Activated CD8-positive, alpha-beta memory T cell treated with anti-CD3 and anti-CD28 coated beads for 1 hour (primary cell): ENCODE measurements at places on chromosomes 16 and 17.

DNA sequence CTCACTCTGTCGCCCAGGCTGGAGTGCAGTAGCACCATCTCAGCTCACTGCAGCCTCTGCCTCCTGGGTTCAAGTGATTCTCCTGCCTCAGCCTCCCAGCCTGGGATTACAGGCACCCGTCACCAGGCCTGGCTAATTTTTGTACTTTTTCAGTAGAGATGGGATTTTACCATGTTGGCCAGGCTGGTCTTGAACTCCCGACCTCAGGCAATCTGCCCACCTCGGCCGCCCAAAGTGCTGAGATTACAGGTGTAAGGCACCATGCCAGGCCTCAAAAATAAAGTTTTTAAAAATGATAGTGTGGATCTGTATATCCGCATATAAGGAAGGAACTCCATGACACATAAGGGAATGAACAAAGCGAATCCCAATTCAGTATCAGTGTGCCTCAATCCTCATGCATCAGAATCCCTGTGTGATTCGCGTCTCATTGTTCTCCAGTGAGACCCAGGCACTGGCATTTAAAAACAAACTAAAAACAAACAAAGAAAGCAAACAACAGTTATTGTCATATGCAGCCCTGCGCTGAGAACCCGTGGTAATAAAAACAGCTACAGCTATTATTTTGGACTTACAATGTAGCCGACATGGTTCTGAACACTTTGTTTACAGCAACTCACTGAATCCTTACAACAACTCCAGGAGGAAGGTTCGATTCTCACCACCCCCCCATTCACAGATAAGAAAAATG lies 54.1 kb upstream of the CREBBP start:
- no peak for DNase-seq

DNA sequence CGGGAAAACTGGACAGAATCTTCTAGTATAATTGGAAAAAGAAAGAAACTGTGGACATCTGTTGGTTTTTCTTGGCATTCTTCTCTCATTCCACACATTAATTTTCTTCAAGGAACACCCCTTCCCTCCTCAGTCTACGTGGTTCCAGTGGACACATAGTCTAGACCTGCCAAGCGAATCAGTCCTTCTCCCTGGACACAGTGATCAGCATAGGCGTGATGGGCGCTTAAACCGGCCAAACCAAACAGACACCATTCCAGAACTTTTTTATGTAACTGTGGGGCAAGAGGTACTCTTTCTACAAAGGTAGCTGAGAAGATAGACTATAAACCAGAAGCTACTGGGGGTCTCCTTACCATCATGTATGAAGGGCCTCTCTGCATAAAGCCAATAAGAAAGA lies 121.8 kb upstream of the COX10 start:
- DNase-seq = no peak

- DNase-seq = no peak
These were observed 34.4 kb downstream of the HNF1B start for GRCh38 chr17:37710344-37710886.

GRCh38 chr17:62701706-62702085 lies 74.2 kb downstream of the MRC2 start:
- DNase-seq = no peak

DNA sequence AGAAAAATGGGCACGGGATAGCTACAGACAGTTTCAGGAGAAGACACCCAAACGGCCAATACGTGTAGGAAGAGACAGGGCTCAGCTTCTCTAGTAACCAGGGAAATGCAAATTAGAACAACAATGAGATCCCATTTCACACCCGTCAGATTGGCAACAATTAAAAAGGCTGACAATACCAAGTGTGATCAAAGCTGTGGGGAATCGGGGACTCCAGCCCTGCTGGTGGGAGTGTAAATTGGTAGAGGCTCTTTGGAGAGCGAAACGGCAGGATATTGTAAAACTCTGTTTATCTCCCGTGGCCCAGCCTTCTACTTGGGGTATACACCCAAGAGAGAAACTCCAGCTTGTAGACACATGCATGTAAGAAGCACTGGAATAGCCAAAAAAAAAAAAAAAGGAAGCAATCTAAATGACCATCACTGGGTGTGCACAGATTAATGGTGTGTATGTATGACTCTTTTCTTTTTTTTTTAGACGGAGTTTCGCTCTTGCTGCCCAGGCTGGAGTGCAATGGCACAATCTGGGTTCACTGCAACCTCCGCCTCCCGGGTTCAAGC lies 27.5 kb downstream of the MYBBP1A start:
- DNase-seq = no peak

DNA sequence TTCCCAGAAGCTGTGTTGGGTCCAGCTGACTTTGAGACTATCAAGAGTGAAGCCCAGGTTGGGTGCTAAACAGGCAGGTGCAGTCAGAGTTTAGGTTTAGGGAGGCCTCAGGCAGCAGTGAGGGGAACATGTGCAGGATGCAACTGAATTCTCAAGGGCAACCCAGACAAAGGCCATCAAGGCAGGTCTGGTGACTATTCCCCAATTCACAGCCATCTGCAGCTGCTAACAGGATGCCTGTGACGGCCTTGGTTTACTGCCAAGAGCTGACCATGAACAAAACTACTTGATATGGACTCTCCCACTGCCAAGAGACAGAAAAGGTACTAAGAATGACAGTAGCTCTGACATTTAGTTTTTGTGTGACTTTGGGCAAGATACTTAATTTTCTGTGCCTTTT lies 45.2 kb upstream of the BCAR1 start:
- DNase-seq = no peak

- no peak for DNase-seq
These were observed 673 bp upstream of the CHD9 start for GRCh38 chr16:53053967-53054669.

GRCh38 chr17:41734139-41734948 lies at the start of gene HAP1:
Gene HAP1 (minus strand): TSS chr17:41734643. CDS start chr17:41734634, 9 bp downstream.
- DNase-seq = no peak

GRCh38 chr17:27323538-27324215 lies 29.8 kb downstream of the WSB1 start:
- DNase-seq = no peak

- no peak for DNase-seq
These were observed 26.1 kb downstream of the OR1D5 start for GRCh38 chr17:3037259-3037658.

GRCh38 chr16:75770051-75770450 lies 43.8 kb upstream of the CPHXL start:
- DNase-seq = no peak

DNA sequence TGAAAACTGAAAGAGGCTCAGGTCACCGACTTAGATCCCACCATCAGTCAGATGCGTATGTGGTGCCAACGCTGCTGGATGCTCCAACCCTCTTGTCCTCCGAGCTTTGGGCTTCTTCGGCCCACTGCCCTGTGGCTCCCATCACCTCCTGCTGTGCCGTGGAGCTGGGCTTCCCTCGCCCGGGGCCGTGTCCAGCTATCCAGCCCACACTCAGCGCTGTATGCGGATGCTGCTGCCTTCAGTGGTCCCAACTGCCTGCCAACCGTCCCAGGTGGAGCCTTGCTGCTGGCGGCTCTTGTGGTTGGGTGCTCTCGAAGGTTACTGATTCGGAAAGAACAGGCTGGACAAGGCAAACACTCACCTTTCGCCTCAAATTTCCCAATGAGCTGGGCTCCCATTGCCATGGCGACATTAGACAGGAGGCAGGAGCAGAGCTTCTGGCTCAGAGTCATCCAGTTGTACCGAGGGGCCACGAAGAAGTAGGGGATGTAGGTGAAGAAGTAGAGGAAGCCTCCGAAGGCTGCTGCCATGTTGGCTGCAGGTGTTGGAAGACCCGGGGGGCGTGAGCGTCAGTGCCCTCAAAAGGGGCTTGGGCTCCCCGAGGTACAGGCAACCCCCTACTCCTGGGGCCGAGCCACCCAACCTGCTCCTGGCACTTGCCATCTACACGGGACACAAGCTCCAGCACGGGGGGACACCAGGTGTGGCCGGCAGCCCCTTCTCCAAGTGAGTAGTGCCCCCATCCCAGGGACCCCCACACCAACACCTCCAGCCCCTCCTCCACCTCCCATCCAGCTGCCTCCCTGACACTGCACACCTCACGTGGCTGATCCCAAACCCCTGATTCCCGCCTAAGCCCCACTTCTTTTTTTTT lies 32.2 kb downstream of the ABCA3 start:
- DNase-seq = no peak

DNA sequence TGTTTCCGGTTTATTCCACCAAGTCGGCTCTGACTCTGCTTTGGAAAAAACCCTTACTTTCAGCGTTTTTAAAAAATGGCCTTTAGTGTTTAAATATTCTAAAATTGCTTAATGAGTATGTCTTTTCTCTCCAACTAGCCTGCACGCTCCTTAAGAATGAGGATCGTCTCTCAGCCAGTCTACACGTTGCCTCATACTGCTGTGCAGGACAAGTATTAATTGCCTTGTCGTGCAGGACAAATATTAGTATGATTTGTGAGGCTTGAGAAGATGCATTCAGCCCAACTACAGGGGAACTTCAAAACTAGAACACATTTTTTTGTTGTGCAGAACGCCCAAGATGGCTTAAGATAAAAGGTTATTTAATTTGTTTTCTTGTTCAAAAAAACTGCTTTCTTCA lies 61.2 kb downstream of the MARCHF10 start:
- no peak for DNase-seq

DNA sequence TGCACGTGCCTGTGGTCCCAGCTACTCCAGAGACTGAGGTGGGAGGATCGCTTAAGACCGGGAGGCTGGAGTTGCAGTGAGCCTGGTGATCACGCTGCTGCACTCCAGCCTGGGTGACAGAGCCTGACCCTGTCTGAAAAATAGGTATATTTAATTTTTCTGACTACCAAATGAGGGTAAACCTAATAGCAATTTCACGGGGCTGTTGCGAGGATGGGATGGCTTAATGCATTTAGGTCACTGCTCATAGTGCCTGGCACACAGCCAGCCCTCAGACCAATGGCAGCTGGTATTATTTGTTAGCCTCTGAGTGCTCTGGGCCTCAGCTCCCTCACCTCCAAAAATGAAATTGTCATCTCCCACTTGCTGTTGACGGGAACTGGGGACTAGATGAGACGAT lies 5.9 kb upstream of the CDIP1 start:
- DNase-seq = no peak

GRCh38 chr17:69716556-69716955 lies 302.1 kb downstream of the MAP2K6 start:
- DNase-seq = no peak

GRCh38 chr17:50867363-50868139 lies 1.4 kb upstream of the TOB1 start:
- peak; percentile 50 for DNase-seq

GRCh38 chr16:30949650-30950515 lies 1.0 kb downstream of the ORAI3 start:
- no peak for DNase-seq

DNA sequence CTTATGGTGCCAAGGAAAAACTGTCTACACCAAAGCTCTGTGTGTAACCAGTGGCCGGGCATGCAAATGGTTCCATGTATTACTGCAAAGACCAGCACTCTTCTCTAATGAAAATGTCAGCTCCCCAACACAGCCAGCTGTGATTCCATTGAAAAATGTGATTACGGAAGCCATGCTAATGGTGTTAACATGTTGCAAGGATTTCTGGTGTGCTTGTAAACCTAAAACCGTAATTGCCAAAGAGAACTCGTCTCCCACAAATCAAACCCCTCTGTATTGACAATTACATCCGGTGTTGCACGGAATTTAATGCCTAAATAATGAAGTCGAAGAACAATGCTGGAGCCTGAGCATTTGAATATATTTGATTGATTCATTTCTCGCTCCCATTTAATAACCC lies 351.7 kb downstream of the NPIPA8 start:
- no peak for DNase-seq

GRCh38 chr17:79814127-79814973 lies 17.5 kb upstream of the CBX8 start:
- DNase-seq = no peak

GRCh38 chr16:782766-783403 lies 5.3 kb downstream of the RPUSD1 start:
- DNase-seq = no peak

GRCh38 chr17:16920628-16921020 lies 51.3 kb downstream of the TNFRSF13B start:
- no peak for DNase-seq

DNA sequence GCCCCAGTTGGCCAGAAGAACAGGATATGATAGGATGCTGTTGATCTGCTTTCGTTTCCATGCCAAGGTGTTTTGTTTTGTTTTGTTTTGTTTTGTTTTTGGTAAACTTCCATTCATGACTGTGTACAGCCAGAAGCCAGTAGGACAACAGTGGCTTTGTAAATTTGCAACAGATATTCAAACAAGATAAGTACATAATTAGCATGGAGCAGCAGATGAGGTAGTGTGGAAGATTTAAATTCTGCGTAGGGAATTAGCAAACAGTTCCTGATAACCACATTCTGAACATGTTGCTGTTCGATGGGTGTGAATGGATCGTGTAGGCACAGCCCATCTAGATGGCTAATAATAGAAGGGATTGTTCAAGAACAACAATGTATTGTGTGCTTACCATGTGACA lies 1080.1 kb upstream of the RBFOX1 start:
- DNase-seq = no peak

DNA sequence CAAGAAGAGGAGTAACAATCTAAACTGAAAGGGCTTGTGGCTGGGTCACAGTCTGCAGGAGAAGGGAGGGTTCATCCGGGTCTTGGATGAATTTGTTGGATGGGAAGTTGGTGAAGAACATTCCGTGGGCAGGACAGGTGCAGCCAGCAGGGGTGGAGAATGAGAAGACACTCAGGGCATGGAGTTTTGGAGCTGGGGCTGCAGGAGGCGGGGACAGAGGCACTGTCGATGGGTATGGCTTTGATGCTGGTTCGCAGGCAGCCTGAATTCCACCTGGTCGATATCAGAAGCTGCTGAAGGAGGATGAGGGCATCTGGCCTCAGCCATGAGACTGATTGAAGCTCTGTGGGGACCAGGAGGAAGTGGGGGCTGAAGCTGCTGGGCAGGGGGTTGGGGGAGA lies 36.1 kb upstream of the CBFA2T3 start:
- DNase-seq = no peak

GRCh38 chr16:6835941-6836340 lies 496.7 kb upstream of the RBFOX1 start:
- DNase-seq = no peak

- no peak for DNase-seq
These were observed 23.7 kb downstream of the LASP1 start for GRCh38 chr17:38893607-38894006.

GRCh38 chr16:64808474-64808873 lies 313.4 kb downstream of the CDH11 start:
- no peak for DNase-seq

DNA sequence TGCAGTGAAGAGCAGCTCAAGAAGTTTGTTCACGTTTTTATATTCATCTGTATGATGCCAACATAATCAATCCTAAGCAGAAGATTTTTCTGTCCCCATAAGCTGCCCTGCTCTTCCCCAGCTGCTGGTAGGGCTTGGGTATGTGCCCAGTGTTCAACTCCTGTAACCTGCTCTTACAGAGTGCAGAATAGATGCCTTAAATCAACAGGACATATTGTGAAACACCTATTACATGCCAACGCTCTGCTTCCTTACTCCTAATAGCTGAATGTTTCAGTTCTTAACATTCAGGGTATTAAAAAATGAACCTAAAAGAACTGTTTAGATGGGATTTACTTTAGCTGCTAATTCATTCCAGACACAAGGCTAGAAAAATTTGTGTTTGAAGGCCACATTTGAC lies 190.9 kb downstream of the HS3ST3A1 start:
- DNase-seq = no peak
